ENCODE measurements at places on chromosomes 1 and 21. TPM values are rescaled to one million over a fixed set of nuclear protein-coding genes. Genes with fewer than 3 reads are reported as not detected.
A peak's percentile ranks its signal among the peaks of the same experiment; 100 is the strongest.

DNA sequence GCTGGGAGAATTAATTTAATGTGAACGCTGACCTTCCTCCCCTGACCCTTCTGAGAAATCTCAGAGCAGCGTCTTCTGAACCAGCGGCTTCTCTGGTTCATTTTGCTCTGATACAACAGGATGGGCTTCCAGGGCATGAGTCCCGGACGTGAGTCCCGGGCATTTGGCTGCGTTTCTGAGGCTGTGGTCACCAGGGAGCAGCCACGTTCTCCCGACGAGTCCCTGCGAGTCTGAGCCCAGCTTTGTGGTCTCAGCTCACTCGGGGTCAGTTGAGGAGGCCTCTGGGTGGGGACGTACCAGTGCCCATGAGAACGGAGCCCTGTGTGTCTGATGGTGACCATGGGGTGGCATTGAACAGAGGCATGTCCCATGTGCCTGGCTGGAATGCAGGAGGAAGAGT, 17.7 kb upstream of the OBSCN start:
- no peak overlapping the region for H3K27ac ChIP-seq
- no peaks in the 10 kb centered on the region for H3K27me3 ChIP-seq
- DNase-seq = no peak
- H3K4me3 ChIP-seq = no peak overlapping the region

DNA sequence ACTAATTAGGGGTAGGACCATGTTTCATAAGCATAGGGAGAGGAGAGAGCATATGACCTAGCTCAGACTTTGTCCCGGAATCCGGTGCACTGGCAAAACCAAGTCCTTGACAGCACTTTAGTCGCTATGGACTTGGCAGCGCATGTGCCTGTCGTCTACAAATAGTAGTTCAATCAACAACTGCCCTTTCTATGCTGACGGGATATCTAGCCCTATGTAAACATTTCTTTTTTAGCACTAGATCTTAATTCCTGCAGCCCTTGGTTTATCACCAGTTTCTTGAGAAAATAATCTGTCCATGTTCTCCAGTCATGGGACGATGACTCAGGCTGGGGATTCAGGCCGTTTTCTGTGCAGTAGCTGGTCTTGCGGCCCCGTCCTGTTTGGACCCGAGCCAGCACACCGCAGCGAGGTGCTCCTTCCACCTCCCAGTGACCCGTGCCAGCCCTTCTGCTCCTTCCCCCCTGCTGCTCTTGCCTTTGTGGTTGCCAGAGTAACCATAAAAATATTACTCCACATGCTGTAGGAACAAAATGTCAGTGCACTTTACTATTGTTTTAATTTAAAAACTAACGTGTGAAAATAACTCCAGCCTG, 8.6 kb upstream of the MT1HL1 start:
- no peak overlapping the region for H3K27ac ChIP-seq
- no peaks in the 10 kb centered on the region for H3K27me3 ChIP-seq

DNA sequence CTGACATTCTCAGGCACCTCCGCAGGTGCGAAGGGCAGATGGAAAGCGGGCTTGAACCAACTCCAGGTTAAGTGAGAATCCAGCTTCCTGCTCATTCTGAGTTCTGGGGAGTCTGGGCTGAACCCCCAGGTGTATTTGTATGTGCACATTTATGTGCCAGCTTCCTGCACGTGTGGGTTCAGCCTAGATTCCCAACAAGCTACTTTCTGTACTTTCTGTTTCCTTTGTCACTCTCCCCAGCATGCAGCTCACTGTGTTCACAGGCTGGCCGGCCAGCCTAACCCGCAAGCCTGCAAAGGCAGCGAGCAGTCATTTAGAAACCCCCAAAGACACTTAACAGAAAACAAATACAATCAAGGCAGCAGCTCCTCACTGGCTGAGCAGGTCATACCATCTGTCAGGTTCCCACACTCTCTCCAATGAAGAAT, 1.3 kb upstream of the IL19 start:
- H3K27ac ChIP-seq = no peak overlapping the region
- H3K4me1 ChIP-seq = no peaks in the 10 kb centered on the region
- DNase-seq = no peak
- H3K36me3 ChIP-seq = no peaks in the 10 kb centered on the region
- no peak overlapping the region for H3K4me3 ChIP-seq

DNA sequence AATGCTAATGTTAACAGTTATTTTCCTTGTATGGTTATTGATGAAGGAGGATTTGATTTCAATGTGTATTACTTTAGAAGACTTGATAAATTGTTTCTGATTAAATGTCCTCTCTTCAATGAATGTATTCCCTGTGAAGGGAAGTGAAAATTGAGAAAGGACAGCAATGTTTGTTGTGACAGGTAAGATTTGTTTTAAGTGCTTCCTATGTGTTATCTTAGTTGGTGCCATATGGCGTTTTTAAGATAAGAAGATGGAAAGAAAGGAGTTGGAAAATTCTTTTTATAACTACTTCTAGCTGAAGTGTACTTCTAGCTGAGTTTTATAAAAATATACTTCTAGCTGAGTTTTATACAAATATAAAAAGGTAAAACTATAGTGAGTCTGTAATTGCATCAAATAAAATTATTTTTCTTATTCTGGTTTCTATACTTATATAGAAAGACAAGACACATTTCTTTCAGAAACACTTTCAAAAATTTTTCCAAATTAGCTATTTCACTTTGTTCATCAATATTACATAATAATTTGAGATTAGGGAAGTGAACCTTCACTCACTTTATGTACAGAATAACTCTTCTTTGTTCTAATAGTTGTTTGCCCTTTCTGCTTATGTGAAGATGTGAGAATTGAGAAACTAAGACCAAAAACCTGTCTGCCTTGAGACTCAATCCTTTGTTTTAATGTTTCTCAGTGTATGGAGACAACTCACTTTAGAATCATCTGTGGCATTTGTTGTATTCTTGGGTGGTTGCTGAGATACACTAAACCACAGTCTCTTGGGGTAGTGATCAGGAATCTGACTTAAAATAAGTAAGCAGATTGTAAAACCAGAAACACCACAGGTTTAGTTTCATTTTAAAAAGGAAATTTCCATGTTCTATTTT, 382.9 kb upstream of the B3GALT2 start:
- no peaks in the 10 kb centered on the region for H3K36me3 ChIP-seq
- H3K27ac ChIP-seq = no peak overlapping the region
- H3K4me1 ChIP-seq = no peaks in the 10 kb centered on the region
- no peak for DNase-seq

Gene MAN1C1
- polyA plus RNA-seq = 1.9 TPM

DNA sequence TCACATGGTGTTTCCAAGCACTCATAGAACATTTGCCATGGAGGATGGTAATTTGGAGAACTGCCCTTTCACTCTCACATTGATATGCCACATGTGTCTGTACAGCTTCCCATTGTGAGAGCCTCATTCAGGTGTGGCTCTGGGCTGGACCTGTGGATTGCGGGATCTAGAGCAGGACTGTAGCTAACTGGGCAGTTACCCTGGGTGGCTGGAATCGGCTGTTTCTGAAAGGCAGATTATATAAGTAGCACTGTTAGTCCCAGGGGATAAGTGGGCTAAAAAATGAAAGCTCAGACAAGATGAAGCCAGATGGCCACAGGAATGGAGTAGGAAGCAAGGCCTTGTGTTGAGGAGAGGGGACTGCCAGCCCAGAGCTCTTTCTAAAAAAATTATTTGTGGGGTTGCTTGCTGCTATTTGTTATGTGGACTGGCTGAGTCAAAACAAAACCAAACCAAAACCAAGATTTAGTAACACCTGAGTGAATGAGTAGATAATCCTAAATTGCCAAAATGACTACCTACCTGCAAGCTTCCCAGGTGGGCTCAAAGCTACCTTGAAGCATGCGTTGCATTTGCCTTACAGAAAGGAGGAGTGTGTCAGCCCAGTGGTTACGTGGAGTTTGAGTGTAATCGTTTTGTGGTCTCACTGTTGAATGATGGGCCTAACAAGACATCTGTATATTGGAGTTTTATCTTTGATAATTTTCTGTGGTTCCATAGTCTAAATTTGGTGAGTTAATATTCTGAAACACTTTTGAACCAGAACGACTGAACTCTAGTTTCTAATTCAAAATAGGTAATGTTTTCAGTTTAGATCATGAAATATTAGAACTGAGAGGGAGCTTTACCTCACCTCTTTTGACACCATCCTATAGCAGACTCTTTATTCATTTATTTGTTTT, 58.0 kb downstream of the SDCCAG8 start:
- H3K27ac ChIP-seq = no peak overlapping the region
- no peak overlapping the region for H3K4me3 ChIP-seq
- no peak for DNase-seq
- H3K27me3 ChIP-seq = no peaks in the 10 kb centered on the region
- H3K4me1 ChIP-seq = no peaks in the 10 kb centered on the region

DNA sequence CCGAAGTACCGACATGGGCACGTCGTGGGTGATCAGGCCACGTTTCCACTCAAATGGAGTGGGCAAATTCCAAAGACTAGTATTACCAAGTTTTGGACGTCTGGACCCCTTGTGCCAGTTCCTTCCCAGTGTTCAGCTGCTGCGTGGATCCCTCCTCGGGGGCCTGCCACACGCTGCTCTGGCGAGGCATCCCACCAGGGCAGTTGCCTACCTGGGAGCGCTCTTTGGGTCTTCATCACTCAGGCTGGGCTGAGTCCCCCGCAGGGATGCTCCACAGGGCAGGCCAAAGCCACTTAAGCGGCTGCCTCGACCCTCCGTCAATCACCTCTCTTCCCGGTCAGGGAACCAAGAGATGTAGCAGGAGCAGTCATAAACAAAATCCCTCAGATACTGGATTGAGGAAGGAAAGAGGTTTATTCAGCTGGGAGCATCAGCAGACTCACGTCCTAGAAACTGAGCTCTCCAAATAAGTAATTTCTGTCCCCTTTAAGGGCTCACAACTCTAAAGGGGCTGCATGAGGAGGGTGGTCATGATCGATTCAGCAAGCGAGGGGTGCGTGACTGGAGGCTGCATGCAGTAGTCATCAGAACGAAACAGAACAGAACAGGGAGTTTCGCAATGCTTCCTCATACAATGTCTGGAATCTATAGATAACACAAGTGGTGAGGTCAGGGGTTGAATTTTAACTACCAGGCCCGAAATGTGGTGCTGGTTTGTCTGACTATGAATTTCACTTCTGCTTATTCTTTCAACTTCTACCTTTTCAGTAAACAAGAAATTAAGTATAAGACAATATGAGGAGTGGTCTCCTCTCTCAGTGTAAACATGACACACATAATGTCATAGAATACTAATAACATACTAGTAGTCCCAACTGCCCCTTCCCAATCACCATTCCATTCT, 998.6 kb upstream of the NCAM2 start:
- DNase-seq = no peak
- no peaks in the 10 kb centered on the region for H3K27me3 ChIP-seq
- H3K4me1 ChIP-seq = no peaks in the 10 kb centered on the region
- H3K27ac ChIP-seq = no peak overlapping the region
- no peaks in the 10 kb centered on the region for H3K36me3 ChIP-seq

DNA sequence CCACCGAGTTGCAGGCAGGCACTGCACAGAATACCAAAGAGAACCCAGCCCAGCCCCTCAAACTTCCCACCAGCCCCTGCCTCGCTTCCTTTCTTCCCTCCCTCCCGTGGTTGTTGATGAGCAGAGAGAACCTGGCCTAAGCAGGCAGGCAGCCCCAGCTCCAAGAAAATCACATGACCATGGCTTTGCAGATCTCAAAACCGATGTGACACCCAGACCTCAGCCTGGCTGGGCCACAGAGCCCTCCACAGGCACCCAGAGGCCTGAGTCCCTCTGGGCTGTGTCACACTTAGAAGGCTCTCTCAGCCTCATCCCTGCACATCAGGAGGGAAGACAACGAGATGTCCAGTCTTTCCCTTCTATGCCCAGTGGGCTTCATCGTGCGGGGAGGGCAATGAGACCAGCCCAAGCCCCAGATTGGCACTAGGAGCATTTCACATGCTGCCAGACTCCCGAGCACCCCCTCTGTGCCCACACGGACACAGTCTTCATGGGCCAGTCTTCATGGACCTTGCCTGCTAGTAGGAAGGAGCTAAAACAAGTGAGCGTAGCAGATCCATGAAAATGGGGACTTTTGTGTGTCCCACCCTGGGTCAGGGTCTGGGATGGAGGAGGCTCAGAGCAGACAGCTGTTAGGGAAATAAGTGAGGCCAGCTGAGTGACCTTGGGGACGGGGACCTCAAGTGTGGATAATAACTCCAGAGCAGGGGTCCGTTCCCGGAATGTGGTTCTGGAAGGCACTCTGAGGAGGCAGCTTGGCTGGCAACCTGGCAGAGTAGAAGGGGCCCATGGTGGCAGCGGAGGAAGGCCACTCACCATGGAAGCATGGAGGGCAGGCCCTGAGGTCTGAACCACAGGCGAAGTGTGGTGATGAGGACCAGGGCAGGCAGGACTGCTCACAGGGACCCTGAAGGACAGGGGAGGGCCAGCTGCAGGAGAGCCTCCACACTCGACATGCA, 204.4 kb upstream of the VAMP3 start:
- H3K27me3 ChIP-seq = no peaks in the 10 kb centered on the region
- no peak overlapping the region for H3K4me3 ChIP-seq
- no peaks in the 10 kb centered on the region for H3K36me3 ChIP-seq
- DNase-seq = peak; percentile 25
- H3K4me1 ChIP-seq = no peaks in the 10 kb centered on the region

GRCh38 chr1:64836802-64837201, 91.9 kb downstream of the RAVER2 start:
- no peaks in the 10 kb centered on the region for H3K27me3 ChIP-seq
- no peak overlapping the region for H3K27ac ChIP-seq
- H3K36me3 ChIP-seq = peaks cover 17% of the 10 kb centered on the region
- no peak overlapping the region for H3K4me3 ChIP-seq
- peaks cover 19% of the 10 kb centered on the region for H3K4me1 ChIP-seq
- DNase-seq = no peak
